ENCODE measurements at places on chromosomes 7 and 10.
A peak's percentile ranks its signal among the peaks of the same experiment; 100 is the strongest.

GRCh38 chr7:108459922-108460551 lies 3.8 kb upstream of the NRCAM start:
- no peak for DNase-seq

DNA sequence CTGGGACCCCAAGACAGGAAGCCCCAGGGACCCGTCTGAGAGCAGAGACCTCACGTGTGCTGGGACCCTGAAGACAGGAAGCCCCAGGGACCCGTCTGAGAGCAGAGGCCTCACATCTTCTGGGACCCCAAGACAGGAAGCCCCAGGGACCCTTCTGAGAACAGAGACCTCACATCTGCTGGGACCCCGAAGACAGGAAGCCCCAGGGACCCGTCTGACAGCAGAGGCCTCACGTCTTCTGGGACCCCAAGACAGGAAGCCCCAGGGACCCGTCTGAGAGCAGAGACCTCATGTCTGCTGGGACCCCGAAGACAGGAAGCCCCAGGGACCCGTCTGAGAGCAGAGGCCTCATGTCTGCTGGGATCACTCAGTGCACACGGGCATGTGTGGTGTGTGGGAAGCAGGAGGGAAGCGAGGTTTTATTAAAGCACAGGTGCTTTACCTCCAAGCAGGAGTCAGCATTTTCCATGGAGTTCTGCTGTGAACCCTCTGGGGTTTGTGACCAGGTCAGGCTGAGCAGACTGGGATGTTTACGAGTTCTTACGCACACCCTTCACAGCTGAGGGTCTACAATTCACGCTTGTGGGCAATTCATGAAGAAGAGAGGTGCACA lies 590.6 kb downstream of the DNAJB6 start:
- no peak for DNase-seq

GRCh38 chr10:69657430-69657829 lies 27.4 kb downstream of the FAM241B start:
- DNase-seq, result no peak

GRCh38 chr10:37222046-37222445 lies 96.6 kb downstream of the ANKRD30A start:
- DNase-seq, result peak; percentile 2

DNA sequence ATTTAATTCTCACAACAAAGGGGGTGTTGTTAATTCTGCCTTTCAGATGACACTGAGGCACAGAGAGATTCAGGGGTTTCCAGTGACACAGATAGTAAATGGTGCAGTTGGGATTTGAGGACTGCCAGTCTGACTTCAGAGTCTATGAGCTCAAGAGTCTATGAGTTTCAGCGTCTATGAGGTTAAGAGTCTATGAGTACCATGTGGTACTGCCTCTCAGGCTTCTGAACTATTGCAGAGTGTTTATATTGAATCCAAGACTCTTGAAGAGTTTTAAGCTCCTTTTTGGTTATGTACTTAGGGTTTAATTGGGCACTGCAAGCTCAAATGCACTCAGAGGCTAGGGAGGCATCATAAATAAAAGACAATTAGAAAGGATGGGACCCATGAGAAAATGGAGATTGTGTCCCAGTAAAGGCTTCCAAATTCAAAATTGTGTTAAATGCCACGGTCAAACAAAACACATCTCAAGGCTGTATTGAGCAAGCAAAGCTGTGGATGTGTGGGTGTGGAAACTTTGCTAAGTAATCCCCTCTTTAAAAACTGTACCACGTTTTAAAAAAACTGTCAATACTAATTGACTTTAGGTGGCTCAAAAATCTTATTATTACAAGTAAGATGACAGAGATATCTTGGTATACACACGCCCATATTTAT lies 123.9 kb upstream of the FAM171A1 start:
- no peak for DNase-seq

DNA sequence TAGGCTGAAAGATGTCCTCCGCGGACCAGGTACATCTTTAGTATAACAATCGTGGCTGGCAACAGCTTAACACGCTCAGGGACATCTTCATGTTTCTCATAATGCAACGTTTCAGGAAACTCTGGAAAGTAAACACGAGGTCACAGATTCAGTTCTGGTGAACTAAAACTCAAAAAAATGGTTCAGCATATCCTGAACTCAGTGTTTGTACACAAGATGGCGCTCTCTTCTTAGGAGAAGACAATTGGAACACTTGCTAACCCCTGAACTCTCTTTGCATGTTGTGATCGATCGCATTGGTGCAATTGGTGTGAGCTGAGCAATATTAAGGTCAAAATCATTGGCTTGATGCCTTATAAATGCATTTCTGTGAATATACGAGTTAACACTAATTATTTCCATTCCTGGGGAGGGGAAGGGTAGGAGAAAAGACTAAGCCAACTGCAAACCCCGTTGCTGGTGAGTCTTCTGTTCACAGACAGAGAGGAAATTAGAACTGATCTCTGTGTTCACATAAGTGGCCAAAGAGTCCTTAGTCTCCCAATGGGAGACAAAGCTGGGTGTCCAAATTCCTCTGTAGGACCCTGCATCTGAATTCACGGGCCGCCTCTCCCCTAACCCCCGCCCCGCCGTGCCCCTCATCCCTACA lies 52.6 kb upstream of the FAM180A start:
- DNase-seq, result no peak

DNA sequence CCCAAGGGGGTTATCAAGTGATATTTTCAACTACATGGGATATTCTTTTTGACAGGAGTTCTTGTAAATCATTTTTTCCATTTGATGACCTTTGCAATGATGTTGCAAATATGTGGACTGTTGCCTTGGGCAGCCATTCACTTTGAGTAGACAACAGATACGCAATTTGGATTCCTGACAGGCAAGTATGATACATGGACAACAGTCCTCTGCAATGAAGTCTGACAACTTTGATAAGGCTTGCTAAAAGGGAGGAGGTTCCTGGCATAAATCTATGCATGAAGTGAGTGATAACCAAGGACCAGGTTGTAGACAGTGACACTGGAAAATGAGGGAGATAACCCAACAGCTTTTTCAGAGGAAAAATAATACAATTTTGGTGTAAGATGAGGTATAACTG lies 17.7 kb downstream of the LRRD1 start:
- no peak for DNase-seq

- DNase-seq, result no peak
Measured at GRCh38 chr7:36663481-36663880, 60.8 kb downstream of the AOAH start.

GRCh38 chr10:111988646-111989045 lies 194.9 kb downstream of the GPAM start:
- DNase-seq, result no peak

DNA sequence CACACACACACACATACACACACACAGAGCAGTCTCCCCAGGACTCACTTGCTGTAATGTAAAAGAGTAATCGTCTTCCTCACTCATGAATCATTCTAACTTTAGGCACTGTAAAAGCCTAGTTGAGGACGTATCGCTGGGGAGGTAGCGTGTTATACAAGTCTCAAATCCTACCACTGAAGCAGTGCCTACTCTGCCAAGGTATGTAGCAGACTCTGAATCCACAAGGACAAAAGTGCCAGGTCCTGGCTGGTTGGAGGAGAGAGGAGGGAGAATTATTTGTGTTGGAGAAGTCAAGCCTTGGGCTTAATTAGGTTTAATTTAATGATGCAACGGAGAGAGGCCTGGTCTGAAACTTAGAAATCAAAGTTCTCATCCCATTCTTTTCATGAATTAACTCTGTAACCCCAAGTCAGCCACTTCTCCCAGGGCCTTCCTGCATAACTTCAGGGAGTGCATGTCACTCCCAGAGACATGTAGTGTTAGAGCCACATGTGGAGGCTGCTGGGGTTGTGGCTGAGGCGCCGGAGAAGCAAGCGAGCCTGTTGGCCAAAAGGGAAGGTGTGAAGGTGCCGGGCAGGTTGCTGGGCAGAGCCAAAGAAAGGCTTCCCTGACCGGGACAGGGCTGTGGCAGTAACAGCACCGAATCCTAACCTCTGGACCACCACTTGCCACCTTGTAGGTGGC lies 36.7 kb downstream of the NKX2-3 start:
- DNase-seq, result no peak

- no peak for DNase-seq
Measured at GRCh38 chr7:106535234-106535932, 125.6 kb downstream of the CCDC71L start.

DNA sequence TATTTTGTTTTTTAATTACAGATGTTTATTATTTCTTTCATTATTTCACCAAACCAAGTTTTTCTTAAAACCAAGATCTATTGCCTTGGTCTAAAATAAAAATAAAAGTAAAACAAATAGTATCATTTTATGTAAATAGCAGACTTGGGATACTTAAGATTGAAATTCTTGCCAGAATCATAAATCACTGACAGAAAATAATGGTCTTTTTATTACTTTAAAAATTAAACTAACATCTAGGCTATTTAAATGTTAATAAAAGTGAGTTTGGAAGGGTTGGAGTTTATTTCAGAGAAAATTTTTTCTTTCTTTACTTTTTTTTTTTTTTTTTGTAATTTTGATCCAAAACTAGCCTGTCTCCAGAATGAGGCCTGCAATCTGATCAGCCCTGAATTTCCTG lies 568.0 kb upstream of the IGFBP3 start:
- DNase-seq, result no peak

GRCh38 chr10:25651534-25651933 lies 282.5 kb upstream of the MYO3A start:
- DNase-seq, result no peak

- no peak for DNase-seq
Measured at GRCh38 chr7:55996856-55997500, 32.6 kb downstream of the NIPSNAP2 start.

- no peak for DNase-seq
Measured at GRCh38 chr7:98922392-98923187, 44.3 kb downstream of the TRRAP start.

DNA sequence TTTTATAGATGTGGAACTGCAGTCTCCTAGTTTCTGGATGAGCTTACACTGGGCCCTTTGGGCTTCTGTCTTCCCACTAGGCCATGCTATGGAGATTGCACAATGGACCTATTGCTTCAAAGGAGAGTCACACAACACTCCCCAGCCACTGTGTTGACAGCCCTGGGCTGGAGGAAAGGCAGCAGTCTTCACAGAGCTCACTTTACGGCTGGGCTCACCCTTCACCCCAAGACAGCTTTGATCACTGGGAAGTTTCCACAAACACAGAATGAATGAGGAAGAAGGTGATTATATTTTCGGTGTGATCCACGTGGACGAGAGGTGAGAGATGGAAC lies 92.7 kb upstream of the GDF10 start:
- no peak for DNase-seq

- DNase-seq, result no peak
Measured at GRCh38 chr10:37700886-37701780, 156.3 kb downstream of the ZNF248 start.

DNA sequence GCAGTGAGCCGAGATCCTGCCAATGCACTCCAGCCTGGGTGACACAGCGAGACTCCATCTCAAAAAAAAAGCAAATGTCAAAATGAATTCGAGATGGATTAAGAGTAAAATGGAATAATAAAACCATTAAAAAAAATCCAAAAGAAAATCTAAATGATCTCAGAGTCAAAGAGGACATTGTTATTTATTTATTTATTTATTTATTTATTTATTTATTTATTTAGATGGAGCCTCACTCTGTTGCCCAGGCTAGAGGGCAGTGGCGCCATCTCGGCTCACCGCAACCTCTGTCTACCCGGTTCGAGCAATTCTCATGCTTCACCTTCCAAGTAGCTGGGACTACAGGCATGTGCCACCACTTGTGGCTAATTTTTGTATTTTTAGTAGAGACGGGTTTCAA lies 349.2 kb downstream of the ANKRD30A start:
- no peak for DNase-seq

GRCh38 chr7:155467846-155468784 lies 10.2 kb downstream of the EN2 start:
- DNase-seq, result no peak

DNA sequence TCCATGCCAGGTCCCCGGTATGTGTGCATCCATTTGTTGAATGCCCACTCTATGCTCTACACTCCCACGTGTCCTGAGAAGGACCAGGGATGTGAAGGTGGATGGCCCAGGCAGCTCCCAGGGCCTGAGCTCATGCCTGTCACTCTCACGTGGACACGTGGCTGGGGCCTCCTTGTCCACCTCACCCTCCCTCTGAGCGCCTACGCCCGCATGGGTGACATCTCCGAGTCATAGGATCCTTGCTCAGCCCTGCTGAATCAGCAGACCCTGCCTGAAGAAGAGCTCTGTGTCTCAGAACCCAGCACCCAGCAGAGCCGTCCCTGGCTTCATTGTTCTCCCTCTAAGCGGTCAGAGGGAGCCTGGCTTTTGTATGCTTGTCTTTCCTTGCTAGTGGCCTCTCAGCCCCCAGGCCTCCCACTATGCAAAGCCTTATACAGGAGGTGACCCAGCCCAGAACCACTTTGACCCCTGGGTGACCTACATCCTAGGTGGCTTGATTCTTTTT lies 107.9 kb upstream of the PPIF start:
- no peak for DNase-seq

GRCh38 chr7:54888067-54888733 lies 129.2 kb upstream of the SEC61G start:
- DNase-seq, result peak; percentile 22

DNA sequence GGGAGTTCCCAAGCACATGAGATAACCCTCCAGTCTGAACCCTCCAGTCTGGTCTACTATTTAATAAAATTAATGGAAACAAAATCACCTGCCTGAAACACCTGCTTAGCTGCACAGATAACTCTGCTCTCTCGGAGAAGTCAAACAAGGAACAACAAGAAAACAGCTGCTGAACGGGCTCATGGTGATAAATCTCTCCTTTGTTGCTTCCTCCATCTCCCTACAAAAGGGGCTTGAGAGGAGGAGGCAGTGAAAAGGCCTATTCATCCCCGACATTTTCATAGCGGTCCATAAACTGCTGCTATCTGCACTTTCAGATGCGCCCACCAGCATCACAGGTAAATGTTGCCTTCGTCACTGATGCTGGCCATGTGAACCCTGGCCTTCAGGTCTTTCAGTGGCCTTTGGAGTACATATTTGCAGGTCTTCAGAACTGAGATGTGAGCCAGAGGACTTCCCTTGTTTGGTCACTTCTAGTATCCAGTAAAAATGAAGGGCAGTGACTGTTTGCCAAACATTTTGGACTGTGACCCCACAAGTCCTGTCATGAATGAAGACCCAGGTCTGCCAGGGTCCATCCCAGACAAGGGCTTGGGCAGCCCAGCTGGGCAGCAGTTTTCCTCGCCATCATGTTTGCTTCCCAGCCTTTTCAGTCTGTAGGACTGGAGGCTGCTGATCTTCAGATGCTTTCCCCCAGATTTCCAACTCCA lies 15.9 kb downstream of the FKBP6 start:
- DNase-seq, result no peak

DNA sequence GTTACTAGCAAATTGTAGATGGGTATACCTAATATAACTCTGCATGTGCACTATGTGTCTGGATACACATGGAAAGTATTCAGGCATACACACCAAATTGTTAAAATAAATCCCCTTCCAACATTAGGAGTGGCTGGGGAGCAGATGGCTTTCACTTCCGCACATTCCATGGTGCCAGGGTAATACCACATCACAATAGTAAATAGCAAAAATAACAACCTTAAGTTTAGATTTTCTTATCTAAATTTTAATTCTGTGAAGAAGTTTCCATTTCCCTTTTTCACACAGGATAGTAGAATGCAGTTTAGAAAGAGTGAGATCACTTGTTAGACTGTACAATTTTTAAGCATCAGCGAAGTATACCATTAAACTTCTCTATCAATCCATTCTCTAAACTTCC lies 5.8 kb upstream of the ALOX5 start:
- no peak for DNase-seq
